NCI-H1694 treated with DMSO at 0.1 percent for 48 hours (cell line): ENCODE measurements at places on chromosomes 7 and 10.

GRCh38 chr10:5165738-5166137 lies 19.2 kb downstream of the AKR1C8 start:
- DNase-seq, result no peak

- DNase-seq, result no peak
Measured at GRCh38 chr7:152854386-152854785, 94.8 kb downstream of the ACTR3B start.

DNA sequence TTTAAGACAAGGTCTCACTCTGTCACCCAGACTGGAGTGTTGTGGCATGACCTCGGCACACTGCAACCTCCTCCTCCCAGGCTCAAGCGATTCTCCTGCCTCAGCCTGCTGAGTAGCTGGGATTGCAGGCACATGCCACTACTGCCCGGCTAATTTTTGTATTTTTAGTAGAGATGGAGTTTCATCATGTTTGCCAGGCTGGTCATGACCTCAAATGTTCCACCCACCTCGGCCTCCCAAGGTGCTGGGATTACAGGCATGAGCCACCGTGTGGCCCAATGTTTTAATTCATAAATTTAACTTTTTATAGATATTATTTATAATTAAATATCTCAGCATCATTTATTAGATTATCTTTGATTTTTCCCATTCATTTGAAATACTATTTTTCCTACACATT lies 658.0 kb upstream of the NRG3 start:
- DNase-seq, result no peak

- DNase-seq, result no peak
Measured at GRCh38 chr10:47175181-47176123, 124.5 kb upstream of the GDF10 start.

- DNase-seq, result no peak
Measured at GRCh38 chr7:14085901-14086300, 96.4 kb upstream of the ETV1 start.

GRCh38 chr10:117454502-117454901 lies 79.3 kb upstream of the PDZD8 start:
- DNase-seq, result no peak

- no peak for DNase-seq
Measured at GRCh38 chr7:70787771-70788170, 344.2 kb upstream of the GALNT17 start.

- no peak for DNase-seq
Measured at GRCh38 chr10:100448951-100449350, 13.9 kb upstream of the WNT8B start.

DNA sequence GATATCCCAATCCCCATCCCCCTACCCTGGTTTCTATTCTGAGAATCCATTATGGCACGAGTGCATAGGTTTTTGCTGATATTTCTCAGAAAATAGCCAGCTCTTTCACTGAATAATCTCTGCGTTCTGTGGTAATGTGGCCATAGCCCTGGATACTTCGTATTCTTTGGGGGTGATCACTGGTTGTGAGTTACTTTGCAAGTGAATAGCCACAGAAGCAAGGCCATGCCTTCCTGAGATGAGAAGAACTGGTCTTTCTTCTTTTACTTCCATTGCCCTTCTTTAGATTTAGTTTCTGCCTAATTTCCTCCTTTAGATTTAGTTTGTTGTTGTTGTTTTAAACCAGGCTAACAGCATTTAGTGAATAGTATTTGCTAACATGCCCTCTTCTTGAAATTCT lies 323.4 kb downstream of the CDC14C start:
- DNase-seq, result no peak

DNA sequence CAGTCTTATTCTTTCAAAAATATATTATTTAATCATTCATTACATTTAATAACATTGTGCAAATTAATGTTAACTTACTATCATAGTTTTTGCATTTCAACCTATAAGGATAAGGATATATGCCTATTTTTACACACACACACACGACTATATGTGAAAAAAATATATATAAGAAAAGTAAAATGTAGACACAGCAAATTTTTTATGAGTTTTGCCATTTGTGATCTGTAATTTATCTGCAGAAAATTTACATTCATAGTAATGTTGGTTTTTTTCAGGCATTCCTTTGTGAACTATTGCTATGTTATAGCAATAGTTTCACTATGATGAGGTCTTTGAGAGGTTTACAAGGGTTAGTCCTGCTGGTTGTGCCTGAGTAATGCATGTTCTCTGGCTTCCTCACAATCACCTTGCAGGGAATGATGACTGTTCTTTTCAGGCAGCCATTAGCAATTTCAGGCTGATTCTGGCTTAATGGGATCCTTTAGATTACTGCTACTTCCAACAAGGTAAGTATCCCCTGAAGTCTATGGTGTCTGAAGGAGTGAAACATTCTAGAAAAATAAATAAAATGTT lies 183.7 kb upstream of the CDK1 start:
- DNase-seq, result no peak

DNA sequence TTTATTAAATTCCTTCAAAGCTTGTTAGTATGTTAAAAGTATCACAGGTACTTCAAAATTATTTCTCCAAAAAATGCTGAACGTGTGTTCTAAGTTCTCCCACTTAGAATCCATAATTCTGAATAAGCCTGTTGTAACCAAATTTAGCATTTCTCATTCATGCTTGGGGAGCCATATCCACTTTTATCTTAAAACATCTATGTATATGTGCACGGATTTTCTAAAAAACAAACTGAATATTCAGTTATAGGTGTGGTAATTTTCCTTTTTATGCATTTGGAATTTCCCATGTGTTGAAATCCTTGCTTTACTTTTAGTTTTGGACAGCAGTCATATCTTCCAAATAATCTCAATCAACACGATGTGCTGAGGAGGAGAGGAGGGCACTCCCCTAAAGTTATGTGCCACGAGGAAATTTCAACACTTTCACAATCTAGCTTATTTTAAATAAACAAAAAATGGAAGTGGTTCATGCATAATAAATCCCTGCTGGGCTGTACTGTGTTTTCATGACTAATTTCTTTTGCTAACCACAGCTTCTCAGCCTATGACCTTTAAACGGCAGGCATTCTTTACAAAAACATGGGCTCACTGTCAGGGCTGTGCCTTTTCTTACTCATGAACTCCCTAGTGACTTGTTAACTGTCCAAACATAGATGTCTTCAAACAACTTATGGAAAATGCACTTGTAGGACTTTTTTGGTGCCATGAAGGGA lies 380.3 kb upstream of the SEMA3C start:
- no peak for DNase-seq
